Astrocyte (in vitro differentiated cells and primary cell): ENCODE measurements at places on chromosomes 5 and 9. TPM values are rescaled to one million over a fixed set of nuclear protein-coding genes. Genes with fewer than 3 reads are reported as not detected.
A peak's percentile ranks its signal among the peaks of the same experiment; 100 is the strongest.

MCC gene
- total RNA-seq, result 26.9 and 27.2 TPM in 2 replicates

TMEM203 gene
- 28.7 and 30.9 TPM in 2 replicates for total RNA-seq

CCL28 gene
- total RNA-seq, result 0.16 TPM in 1 of 2 replicates, not detected in the other

RACK1 gene
- 1,553 and 1,656 TPM in 2 replicates for total RNA-seq

BTNL8 gene
- not detected in 2 replicates for total RNA-seq

IRX2 gene
- total RNA-seq, result 6.7 and 7.0 TPM in 2 replicates

IL5 gene
- total RNA-seq, result not detected in 2 replicates

SCGB3A1 gene
- total RNA-seq, result not detected in 2 replicates

TMOD1 gene
- 0.24 and 0.48 TPM in 2 replicates for total RNA-seq

ANKRD31 gene
- total RNA-seq, result 0.07 and 0.14 TPM in 2 replicates

SMIM33 gene
- total RNA-seq, result not detected in 2 replicates

GRCh38 chr5:132877938-132878337, 4.5 kb downstream of the LEAP2 start:
- H3K27ac ChIP-seq, result no peak overlapping the region
- no peaks in the 10 kb centered on the region for H3K27me3 ChIP-seq
- peak; percentile 65 for DNase-seq
- H3K36me3 ChIP-seq, result peaks cover 55% of the 10 kb centered on the region
- H3K4me1 ChIP-seq, result peaks cover 11% of the 10 kb centered on the region

GRCh38 chr5:72366324-72366976, 46.3 kb downstream of the PTCD2 start:
- peaks cover 26% of the 10 kb centered on the region for H3K4me1 ChIP-seq
- H3K27me3 ChIP-seq, result no peaks in the 10 kb centered on the region
- H3K36me3 ChIP-seq, result no peaks in the 10 kb centered on the region
- DNase-seq, result peak; percentile 55
- H3K4me3 ChIP-seq, result no peak overlapping the region
- H3K27ac ChIP-seq, result no peak overlapping the region

- DNase-seq, result no peak
- H3K27me3 ChIP-seq, result no peaks in the 10 kb centered on the region
- no peaks in the 10 kb centered on the region for H3K4me1 ChIP-seq
- H3K27ac ChIP-seq, result no peak overlapping the region
Measured at GRCh38 chr5:162484986-162485385, 417.4 kb downstream of the GABRG2 start.

DNA sequence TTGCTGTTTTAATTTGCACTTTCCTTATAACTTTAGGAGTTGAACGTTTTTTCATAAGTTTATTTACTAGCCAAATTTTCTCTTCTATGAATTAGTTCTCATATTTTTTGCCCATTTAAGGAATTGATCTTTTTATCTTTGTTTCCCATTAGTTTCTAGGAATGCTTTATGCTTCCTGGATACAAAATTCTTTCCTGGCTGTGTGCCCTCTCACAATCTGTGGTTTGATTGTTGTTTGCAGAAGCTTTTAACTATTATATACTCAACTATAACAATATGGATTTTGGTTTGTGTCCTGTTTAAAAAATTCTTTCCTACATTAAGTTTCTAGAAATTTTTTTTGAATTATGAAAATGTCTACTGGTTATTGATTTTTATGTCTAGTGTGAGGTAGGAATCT, 206.3 kb downstream of the CSNK1G3 start:
- no peaks in the 10 kb centered on the region for H3K27me3 ChIP-seq
- no peak overlapping the region for H3K27ac ChIP-seq
- no peaks in the 10 kb centered on the region for H3K36me3 ChIP-seq
- no peaks in the 10 kb centered on the region for H3K4me1 ChIP-seq
- no peak overlapping the region for H3K4me3 ChIP-seq

- no peaks in the 10 kb centered on the region for H3K4me1 ChIP-seq
- no peak overlapping the region for H3K4me3 ChIP-seq
- H3K36me3 ChIP-seq, result no peaks in the 10 kb centered on the region
- DNase-seq, result no peak
- H3K27me3 ChIP-seq, result no peaks in the 10 kb centered on the region
Measured at GRCh38 chr5:58670582-58670981, 87.7 kb downstream of the RAB3C start.

GRCh38 chr5:91651704-91652103, 268.6 kb upstream of the ARRDC3 start:
- no peaks in the 10 kb centered on the region for H3K36me3 ChIP-seq
- no peak overlapping the region for H3K4me3 ChIP-seq
- no peaks in the 10 kb centered on the region for H3K4me1 ChIP-seq

DNA sequence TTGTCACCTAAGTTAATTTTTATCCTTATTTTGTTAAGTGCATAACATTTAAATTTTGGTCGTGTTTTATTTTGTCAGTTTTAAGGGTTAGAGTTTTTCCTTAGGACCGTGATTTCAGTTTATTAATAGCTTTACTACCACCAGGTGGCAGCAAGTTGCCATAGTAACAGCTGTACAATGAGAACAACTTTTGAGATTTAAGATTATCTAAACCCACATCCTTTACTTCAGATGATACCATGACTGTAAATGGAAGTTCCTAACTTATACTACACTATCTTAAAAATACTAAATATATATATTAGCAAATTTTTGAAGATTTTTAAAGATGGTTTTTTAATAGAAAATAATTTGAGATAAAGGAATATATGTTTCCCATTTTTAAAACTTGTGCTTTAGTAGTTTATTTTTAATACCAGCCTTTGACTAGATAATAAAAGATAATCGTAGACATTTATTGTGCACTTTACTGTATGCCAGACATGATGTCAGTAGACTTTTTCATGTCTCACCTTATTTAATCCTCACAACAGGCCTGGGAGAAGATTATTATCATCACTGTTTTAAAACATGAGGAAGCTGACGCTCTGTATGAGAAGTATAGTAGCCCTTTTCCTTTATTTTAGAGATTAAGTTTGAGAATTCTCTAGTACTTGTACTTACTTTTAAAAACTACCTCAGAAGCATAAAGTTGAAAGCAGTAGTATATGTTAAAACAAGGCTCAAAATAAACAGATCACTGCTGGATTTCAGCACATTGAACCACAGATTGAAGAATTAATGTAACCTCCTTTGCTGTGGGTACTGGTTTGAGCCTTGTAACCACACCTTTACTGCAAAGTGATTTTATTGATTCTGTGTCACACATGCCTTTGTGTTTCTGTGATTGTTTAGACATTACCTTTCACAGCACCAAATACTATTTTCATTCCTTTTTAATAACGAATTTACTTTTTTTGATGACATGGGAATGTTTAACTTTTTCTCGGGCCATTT, 27.5 kb downstream of the SREK1 start:
- H3K27ac ChIP-seq, result no peak overlapping the region
- no peaks in the 10 kb centered on the region for H3K4me1 ChIP-seq
- DNase-seq, result peak; percentile 46
- peaks cover 45% of the 10 kb centered on the region for H3K36me3 ChIP-seq

GRCh38 chr5:9149988-9150387, 395.9 kb downstream of the SEMA5A start:
- peak overlapping the region; percentile 72 for H3K27ac ChIP-seq
- peak; percentile 90 for DNase-seq
- no peaks in the 10 kb centered on the region for H3K27me3 ChIP-seq
- peaks cover 6% of the 10 kb centered on the region for H3K4me1 ChIP-seq
- H3K4me3 ChIP-seq, result no peak overlapping the region

GRCh38 chr9:85114799-85115198, 445.3 kb downstream of the NTRK2 start:
- peaks cover 6% of the 10 kb centered on the region for H3K4me1 ChIP-seq
- H3K4me3 ChIP-seq, result no peak overlapping the region

- no peaks in the 10 kb centered on the region for H3K36me3 ChIP-seq
- peaks cover 4% of the 10 kb centered on the region for H3K4me1 ChIP-seq
- H3K4me3 ChIP-seq, result no peak overlapping the region
- peaks cover 2% of the 10 kb centered on the region for H3K27me3 ChIP-seq
Measured at GRCh38 chr9:134485653-134486052, 155.9 kb upstream of the COL5A1 start.

- H3K27ac ChIP-seq, result no peak overlapping the region
- no peak for DNase-seq
- H3K27me3 ChIP-seq, result no peaks in the 10 kb centered on the region
- peaks cover 5% of the 10 kb centered on the region for H3K4me1 ChIP-seq
- no peaks in the 10 kb centered on the region for H3K36me3 ChIP-seq
- H3K4me3 ChIP-seq, result no peak overlapping the region
Measured at GRCh38 chr5:145341842-145342241, 493.3 kb downstream of the PRELID2 start.

GRCh38 chr5:156896546-156896945, 46.5 kb downstream of the PPP1R2B start:
- DNase-seq, result no peak
- H3K4me3 ChIP-seq, result no peak overlapping the region
- H3K27ac ChIP-seq, result no peak overlapping the region
- no peaks in the 10 kb centered on the region for H3K4me1 ChIP-seq
- no peaks in the 10 kb centered on the region for H3K36me3 ChIP-seq

- DNase-seq, result peak; percentile 93
- no peak overlapping the region for H3K4me3 ChIP-seq
- H3K27me3 ChIP-seq, result no peaks in the 10 kb centered on the region
- H3K36me3 ChIP-seq, result peaks cover 67% of the 10 kb centered on the region
- H3K4me1 ChIP-seq, result peaks cover 29% of the 10 kb centered on the region
Measured at GRCh38 chr5:150034662-150035061, 34.1 kb downstream of the HMGXB3 start.

GRCh38 chr5:136676685-136677084, 311.3 kb upstream of the TRPC7 start:
- no peaks in the 10 kb centered on the region for H3K27me3 ChIP-seq
- no peaks in the 10 kb centered on the region for H3K4me1 ChIP-seq
- H3K27ac ChIP-seq, result no peak overlapping the region
- DNase-seq, result no peak
- H3K36me3 ChIP-seq, result no peaks in the 10 kb centered on the region

GRCh38 chr5:31095796-31096195, 97.7 kb upstream of the CDH6 start:
- no peak overlapping the region for H3K27ac ChIP-seq
- H3K27me3 ChIP-seq, result no peaks in the 10 kb centered on the region

- H3K36me3 ChIP-seq, result no peaks in the 10 kb centered on the region
- no peaks in the 10 kb centered on the region for H3K27me3 ChIP-seq
- DNase-seq, result no peak
Measured at GRCh38 chr9:127950513-127951289, 13.0 kb upstream of the DPM2 start.

- peak; percentile 34 for DNase-seq
- H3K27me3 ChIP-seq, result no peaks in the 10 kb centered on the region
- H3K27ac ChIP-seq, result peak overlapping the region; percentile 65
- H3K36me3 ChIP-seq, result peaks cover 23% of the 10 kb centered on the region
Measured at GRCh38 chr5:177133853-177134696, 502 bp downstream of the NSD1 start.
